ENCODE measurements at places on chromosomes 7 and 10.
A peak's percentile ranks its signal among the peaks of the same experiment; 100 is the strongest.

DNA sequence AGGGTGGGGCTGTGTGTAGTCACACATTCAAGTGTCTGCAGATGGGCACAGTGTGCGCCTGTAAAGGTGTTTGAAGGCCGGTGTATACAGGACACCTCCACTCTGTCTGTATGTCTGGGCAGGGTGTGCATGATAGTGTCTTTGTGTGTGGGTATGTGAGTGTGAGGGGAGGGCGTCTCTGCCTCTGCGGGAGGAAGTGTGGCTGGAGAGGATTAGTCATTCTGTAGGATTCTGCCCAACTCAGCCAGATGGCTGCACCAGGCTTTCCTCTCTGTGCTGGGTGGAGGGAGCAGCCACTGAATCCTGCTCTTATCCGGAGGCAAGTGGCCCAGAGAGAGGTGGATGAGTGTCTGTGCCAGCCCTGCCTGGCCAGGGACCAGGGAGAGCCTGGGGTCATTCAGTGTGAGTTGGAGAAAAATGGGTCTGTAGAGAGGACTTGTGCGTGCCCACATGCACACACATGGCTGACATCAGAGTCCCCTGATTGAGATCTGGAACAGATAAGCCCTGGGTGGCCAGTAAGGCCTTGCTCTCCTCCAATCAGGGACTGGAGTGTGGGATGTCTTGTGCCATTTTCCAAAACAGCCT lies 1.7 kb downstream of the SFXN3 start:
- DNase-seq, result peak; percentile 94

GRCh38 chr10:97445357-97445721 lies 467 bp downstream of the EXOSC1 start:
- no peak for DNase-seq

DNA sequence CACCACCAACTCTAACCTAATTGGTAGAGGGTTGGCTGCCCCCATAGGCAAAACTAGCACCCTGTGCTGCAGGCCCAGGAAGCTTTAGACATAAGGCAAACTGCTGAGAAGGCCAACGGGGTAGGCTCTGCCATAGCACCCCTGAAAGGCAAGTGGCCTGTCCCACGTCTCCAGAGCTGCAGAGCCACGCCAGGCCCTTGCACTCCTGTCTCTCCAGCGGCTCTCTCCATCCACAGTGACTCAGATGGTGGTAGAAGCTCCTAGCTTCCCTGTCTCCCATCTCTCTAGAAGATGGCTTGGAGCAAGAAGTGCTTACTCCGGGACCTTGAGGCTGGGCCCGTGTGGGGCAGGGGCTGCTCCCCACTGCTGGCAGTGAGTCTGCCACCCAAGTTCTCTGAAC lies 310.6 kb upstream of the ZMIZ1 start:
- no peak for DNase-seq

- peak; percentile 81 for DNase-seq
Observed at GRCh38 chr7:2633538-2634266, 1.9 kb downstream of the TTYH3 start.

GRCh38 chr10:20623546-20623945 lies 273.6 kb downstream of the NEBL start:
- no peak for DNase-seq

DNA sequence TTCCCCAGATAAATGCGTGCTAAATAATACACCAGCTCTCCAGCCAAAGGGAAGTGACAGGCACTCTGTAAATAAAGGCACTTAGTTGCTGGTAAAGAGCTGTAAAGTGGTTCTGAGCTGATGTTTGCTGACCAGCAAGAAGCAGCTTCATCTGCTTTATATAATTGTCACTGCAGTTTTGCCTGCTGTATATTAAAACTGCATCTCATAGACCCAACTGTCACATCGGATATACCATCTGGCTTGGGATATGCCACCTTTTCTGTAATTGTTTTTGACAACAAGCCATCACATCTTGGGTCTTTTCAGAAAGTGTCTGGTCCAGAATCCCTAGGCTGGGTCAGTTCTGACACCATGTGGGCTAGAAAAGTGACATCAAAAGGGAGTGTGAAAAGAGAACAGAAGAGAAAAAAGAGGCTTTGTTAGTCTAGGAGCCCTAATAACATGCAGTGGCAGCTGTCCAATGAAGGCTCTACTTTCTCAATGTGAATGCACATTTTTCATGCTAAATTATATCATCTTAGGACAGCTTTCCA lies 697.6 kb downstream of the KCNMA1 start:
- DNase-seq, result no peak

DNA sequence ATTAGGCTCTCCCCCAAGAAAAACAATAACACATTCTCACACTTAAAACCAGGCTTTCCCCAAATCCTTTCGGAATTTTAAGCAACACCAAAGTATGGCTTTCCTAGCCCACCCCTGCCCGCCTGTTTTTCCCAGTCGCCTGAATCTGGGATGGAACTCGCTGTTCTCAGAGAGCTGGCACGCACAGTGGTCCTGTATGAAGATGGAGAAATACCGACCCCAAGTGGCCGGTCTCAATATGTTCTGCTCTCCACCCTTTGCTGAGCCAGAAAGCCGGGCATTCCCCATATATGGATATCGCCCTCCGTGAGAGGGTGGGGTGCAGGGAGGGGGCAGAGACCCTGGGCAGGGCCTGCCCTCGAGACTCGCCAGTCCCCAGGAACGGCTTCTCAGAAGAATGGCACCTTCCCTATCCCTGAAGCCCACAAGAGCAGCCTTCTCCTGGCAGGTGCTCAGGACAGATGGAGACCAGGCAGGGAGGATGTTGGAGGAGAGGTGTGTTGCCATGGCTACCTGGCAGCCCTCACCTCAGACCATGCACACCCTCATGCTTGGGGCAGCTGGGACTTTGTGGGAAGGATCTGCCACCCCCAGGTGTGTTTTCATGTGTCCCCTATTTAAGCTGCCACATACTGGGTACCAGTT lies 3.4 kb downstream of the TACR2 start:
- peak; percentile 64 for DNase-seq

DNA sequence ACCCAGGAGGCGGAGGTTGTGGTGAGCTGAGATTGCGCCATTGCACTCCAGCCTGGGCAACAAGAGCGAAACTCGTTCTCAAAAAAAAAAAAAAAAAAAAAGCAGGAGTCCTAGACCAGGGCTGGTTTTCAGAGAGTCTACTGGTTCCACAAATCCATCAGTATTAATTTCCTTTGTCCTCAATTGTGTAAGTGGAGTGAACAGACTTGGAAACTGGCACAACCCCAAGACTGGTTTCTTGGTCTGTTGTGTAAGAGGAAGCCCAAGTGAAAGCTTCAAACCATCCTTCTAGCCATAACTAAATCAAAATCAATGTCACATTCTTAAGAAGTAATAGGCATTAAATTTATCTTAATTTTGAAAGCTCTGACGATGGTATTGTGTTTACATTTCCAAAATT lies 213.6 kb downstream of the DGKI start:
- DNase-seq, result no peak

DNA sequence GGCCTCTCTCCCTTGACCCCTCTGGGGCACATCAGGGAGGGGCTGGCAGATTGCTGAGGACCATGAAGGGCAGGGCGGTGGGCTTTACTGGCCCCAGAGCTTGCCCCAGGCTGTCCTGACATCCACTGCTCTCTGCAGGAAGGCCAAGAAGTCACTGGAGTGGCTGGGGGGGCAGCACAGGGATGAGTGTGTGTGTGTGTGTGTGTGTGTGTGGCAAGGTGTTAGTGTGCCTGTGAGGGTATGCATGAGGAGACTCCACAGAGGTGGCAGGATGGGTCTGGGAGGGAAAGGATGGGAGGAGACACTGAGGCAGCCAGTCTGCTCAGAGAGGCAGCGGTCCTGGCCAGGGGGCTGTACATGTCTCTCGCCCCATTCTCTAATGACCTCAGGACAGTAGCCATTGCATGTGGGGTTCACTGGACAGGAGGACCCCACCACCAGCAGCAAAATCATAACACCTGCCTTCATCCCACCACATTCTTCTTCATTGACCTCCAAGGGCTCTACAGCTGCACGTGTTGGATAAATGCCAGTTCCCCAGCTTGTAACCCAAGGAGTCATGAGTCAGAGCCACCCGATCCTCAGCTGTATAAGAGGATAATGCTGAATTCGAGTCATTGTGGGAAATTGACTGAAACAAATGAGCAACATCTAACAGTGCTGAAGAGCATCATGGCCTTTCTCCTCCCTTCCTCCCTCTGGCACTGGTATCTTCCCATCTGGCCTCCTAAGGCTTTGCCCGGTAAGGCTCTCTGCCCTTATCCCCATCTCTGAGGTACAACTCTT lies 720.5 kb downstream of the GRID1 start:
- DNase-seq, result peak; percentile 92

- DNase-seq, result peak; percentile 34
Observed at GRCh38 chr7:94368371-94368791, 26.3 kb upstream of the COL1A2 start.

- no peak for DNase-seq
Observed at GRCh38 chr7:129146237-129146979, 1.9 kb downstream of the TSPAN33 start.

DNA sequence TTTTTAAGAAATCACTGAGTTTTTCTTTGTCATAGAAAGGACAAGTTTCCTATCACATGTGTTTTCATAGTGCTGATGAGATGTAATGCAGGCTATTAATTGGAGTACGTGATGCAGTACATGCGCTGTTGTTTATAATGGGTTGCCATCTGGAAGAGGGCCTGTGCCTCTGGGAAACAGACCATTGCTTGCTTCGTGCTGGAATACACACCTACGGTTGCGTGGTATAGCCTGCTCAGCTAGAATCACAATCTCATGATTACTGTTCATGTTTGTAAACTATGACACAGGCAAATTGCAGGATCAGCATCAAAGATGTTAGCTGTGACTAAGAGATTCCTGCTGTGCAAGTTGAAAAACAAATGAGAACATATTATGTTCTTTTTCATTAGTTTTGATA lies 107.2 kb upstream of the STEAP1B start:
- DNase-seq, result no peak

- no peak for DNase-seq
Observed at GRCh38 chr10:95610727-95611126, 45.8 kb downstream of the ALDH18A1 start.

GRCh38 chr7:135445690-135446089 lies 64.2 kb downstream of the CNOT4 start:
- DNase-seq, result no peak

DNA sequence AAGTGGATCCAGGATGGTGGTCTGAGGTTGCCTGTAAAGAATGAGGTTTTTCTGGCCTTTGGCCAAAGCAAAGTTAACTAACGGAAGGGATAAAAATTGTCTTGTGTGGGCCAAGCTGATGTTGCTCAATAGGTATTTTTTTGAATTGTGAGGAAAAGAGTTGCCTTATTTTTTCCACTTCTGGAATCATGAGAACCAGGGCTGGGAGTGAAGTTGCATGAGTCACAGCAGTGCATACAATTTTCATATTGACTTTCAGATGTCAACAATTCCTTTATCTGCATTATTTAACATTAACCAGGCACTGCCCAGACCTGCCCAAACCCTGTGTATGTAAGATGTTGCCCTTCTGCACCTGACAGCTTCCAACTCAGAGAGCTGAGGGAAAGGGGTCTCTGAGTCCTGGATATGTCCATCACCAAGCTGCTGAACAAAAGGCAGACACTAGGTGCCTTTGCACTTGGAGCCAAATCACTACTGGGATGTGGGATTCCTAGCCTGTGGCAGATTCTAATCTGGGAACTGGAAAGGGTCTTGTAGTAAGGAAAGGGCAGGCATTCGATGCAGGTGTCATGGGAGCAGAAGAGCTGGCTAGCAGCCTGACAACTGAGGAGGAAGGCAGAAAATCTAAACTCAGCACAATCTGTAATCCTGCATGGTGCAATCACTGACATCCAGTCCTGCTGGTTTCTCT lies 52.3 kb upstream of the SLC35B4 start:
- DNase-seq, result peak; percentile 92

GRCh38 chr10:85045046-85045445 lies 716.7 kb downstream of the CCSER2 start:
- DNase-seq, result no peak

GRCh38 chr10:43573250-43574000 lies 991 bp downstream of the ZNF239 start:
- DNase-seq, result no peak

DNA sequence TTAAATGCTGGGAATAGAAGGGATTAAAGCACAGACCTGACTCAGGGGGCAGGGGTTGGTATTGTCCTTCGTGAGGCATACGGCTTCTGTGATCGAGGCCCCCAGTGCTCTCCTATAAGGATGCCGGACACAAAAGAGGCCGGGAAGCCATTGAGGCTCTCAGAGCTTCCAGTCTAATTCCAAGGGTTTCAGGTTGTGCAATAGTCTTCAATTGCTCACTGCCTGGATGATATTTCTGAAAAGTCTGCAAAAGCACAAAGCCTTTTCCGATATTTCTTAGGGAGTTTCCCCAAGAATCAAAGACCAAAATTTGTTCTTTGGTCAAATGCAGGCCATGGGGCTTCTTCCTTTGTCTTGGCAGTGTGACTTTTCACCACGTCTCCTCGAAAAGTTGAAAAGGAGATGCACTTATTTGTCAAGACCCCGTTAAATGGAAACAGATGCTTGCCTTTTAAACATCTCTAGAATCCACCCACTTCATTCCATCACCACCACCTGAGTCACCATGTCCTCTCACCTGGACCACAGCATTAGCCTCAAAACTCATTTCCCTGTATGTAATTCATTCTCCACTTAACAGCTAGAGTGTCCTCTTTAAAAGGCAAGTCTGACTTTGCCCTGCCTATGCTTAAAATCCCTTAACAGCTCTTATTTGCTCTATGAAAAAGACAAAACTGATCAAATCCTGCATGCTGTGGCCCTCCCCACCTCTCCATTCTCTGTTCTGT lies 134.8 kb upstream of the NAMPT start:
- no peak for DNase-seq

GRCh38 chr10:63143987-63144386 lies 10.9 kb downstream of the NRBF2 start:
- no peak for DNase-seq

DNA sequence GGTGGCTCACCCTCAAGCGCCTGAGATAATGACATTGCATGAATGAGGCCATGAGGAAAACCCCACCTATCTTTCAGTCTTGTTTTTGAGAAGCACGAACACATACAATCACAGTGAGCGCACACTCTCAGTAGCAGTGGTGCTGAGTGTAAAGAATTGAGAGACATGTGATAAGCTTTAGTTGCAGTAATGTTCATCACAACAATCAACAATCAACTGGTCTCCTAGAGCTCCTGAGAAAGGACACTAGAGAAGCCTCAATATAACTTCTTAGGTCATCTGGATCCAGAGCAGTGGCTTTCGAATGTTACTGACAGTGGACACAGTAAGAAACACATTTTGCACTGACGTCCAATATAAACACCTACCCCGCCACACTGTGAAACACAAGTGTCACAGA lies 12.8 kb downstream of the ERLIN1 start:
- no peak for DNase-seq

GRCh38 chr7:114190387-114190786 lies 224.2 kb upstream of the FOXP2 start:
- no peak for DNase-seq

GRCh38 chr10:76787746-76788451 lies 849.7 kb downstream of the KCNMA1 start:
- no peak for DNase-seq

GRCh38 chr10:128963211-128964099 lies 503.6 kb upstream of the MGMT start:
- DNase-seq, result no peak

- peak; percentile 26 for DNase-seq
Observed at GRCh38 chr7:153065051-153065450, 305.5 kb downstream of the ACTR3B start.

Data from HT1080 (cell line).